ENCODE measurements at places on chromosomes 1 and 21. TPM values are rescaled to one million over a fixed set of nuclear protein-coding genes. Genes with fewer than 3 reads are reported as not detected.

BTBD8 gene
- total RNA-seq, result 1.8 TPM

MEX3A gene
- 52.4 TPM for total RNA-seq

S100A8 gene
- total RNA-seq, result not detected

RGS16 gene
- 9.8 TPM for total RNA-seq

LCE2B gene
- total RNA-seq, result not detected

SYT14 gene
- 16.7 TPM for total RNA-seq

DMBX1 gene
- 0.30 TPM for total RNA-seq

PLD5 gene
- total RNA-seq, result 8.5 TPM

C4BPB gene
- not detected for total RNA-seq

HSD11B1 gene
- total RNA-seq, result not detected

ZNF593OS gene
- total RNA-seq, result not detected

CFHR1 gene
- not detected for total RNA-seq

TSPAN1 gene
- total RNA-seq, result not detected

SH2D1B gene
- not detected for total RNA-seq

FALEC gene
- total RNA-seq, result not detected

LYPD8 gene
- not detected for total RNA-seq

PM20D1 gene
- not detected for total RNA-seq

ARHGEF19 gene
- 56.4 TPM for total RNA-seq

FCN3 gene
- total RNA-seq, result not detected

CENPF gene
- 170 TPM for total RNA-seq

HAPLN2 gene
- total RNA-seq, result not detected

AMY2B gene
- total RNA-seq, result 2.1 TPM

NPPB gene
- 0.91 TPM for total RNA-seq

Measured in H1 (cell line).